LNCaP clone FGC (cell line): ENCODE measurements at places on chromosomes 12 and 14.

DNA sequence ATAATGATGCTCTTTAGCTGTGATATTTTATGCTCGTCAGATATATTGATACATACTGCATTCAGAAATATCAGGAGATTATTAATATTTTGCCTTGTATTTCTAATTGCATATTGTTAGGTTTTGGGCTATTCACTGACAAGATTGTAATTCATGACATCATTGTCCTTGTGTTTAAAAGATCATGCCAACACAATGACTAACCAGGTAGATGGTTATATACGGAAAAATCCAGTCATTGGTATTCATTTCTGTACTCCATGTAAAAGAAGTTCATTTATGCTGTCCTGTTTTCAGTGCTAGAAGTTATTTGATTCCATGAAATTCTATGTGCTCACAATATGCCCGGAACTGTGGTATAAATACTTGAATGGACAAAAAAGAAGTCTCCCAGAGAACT, 107.5 kb downstream of the KITLG start:
- no peak for DNase-seq

GRCh38 chr14:50320283-50320682, 8.2 kb downstream of the DMAC2L start:
- DNase-seq = no peak

- DNase-seq = no peak
Measured at GRCh38 chr14:56720703-56721460, 89.4 kb downstream of the OTX2 start.

DNA sequence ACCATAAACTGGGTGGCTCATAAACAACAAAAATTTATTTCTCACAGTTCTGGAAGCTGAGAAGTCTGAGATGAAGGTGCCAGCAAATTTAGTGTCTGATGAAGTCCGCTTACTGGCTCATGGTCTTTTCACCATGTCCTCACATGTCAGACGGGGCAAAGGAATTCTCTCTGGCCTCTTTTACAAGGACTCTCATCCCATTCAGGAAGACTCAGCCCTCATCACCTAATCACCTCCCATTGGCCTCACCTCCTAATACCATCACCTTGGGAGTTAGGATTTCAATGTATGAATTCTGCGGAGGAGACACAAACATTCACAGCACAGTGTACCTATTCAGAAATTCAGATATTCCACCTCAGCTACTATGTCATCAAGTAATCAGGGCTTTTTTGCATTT, 357.6 kb downstream of the PAWR start:
- DNase-seq = no peak

- DNase-seq = no peak
Measured at GRCh38 chr12:21677622-21678277, 20.1 kb upstream of the LDHB start.

DNA sequence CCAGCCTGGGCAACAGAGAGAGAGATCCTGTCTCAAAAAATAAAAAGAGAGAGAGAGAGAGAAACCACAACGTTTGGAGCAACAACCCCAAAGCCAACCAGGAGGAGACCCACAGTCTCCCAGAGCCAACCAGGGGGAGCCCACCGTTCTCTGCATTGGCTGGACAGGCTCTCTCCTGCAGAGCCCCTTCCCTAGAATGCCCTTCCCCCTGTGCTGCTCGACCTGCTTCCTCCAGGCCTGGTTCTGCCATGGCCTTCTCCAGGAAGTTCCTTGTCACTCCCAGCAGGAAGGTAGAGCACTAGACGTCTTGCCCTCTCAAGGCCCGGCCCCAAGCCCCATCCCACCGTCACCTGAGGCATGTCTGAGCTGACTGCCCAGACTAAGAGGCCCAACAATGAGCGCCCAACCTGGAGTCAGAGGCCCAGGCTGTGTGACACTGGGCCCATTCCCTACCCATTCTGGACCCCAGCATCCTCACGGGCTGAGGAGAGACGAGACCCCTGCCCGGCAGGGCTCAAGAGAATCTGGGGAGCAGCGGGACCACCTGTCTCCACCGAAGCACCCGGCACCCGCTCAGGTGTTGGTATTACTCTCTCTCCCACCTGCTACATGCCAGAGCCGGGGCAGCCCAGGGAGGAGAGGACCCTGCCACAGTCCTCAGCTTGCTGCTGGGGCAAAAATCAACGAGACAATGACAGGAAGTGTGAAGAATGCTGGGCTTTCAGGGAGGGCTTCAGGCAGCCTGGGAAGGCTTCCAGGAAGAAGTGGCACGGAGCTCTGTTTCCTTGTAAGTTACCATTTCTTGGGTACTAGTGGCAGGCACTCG, 61.2 kb downstream of the DIO3 start:
- DNase-seq = no peak
